ENCODE measurements at places on chromosomes 16 and 17.

- DNase-seq: no peak
Observed at GRCh38 chr16:5428932-5429331, 331.3 kb upstream of the EEF2KMT start.

DNA sequence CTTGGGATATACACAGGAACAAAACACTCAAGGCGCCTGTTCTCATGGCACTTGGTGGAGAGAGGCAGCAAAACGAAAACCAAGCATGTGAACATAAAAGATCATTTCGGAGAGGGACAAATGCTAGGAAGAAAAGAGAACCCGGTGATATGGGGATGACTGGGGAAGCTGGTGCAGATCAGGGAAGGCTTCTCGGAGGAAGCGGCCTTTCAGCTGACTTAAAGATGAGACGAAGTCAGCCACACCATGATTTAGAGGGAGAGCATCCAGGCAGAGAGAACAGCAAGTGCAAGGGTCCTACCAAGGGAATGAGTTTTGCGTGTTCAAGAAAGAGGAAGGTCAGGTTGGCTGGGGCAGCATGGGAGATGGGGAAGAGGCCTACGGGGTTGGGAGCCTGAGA is 250.9 kb downstream of the KATNIP start:
- DNase-seq: no peak

DNA sequence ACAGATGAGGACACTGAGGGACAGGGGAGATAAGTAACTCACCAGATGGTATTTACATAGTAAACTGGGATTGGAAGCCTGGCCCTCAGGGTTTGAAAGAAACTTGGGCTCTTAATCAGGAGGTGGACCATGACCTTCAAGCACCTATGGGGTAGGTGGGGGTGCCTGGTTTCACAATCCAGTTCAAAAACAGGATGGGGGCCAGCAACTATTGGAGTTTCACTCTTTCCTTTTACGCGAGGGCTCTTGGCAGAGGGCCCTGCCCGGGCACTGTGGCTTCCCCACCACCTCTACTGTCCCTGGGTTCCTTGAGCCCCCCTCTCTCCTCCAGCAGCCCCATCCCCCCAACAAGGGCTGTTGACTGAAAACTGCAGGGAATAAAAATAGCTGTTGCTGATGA is 11.3 kb upstream of the PRR29 start:
- DNase-seq: no peak

- no peak for DNase-seq
Observed at GRCh38 chr17:80792373-80792781, 199.3 kb upstream of the CHMP6 start.

GRCh38 chr17:7561028-7561575 is 617 bp upstream of the SENP3 start:
- peak; percentile 83 for DNase-seq

DNA sequence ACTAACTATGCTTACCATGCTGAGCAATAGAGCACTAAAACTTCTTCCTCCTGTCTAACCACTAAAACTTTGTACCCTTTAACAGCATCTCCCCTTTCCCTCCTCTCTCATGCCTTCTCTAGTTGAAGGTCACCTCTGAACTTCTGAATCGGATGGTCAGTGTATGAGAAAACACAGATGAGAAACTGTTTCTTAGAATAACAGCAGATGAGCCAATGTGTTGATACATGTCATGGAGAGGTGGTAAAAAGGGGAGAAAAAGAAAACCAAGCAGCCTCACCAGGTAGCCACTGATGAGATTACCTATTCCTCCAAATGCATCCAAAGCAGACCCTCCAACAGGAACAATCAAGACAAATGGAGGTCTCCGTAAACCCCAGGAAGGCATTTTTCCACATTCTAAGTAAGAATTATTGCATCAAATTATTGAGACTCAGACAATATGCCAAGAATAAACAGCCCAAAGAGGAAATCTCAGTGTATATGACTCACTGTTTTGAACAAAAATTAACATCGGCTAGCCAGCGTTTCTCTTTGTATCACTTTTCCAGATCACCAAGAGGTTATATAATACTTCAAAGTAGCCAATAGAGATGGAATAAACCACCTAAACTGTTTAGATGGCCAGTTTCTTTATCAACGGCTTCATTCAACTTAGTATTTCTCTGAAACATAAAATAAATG is 793.3 kb upstream of the SOX9 start:
- no peak for DNase-seq

DNA sequence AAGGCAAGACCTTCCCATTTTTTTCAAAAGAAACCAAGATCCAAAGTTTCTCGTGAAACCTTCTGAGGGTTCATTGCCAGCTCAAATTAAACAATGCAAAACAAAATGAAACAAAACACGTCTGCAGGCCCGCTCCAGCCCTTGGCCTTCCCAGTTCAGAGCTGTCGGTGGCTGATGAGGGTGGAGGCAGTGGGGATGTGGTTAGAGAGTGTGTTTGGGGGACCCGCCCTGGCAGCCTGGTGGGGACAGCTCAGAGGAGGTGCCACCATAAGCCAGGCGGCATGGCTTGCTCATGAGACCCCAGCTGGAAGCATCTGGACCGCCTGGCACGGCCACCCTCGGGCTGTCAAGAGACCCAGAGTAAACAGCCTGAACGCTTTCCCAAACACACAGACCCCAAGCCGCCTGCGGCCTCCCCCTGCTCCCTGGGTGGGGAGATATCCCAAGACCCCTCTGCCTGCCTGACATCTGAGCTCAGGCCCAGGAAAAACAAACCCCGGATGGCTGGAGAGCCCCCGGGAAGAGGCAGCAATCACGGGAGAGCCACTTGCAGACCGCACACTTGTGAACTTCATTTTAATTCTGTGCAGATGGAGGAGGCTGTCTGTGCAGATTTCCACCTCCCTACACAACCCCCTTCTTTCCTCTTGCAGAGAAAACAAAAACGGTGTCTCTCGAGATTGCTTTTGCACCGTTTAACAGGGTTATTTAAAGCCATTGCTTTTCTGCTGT is 35.4 kb upstream of the LITAF start:
- DNase-seq: no peak

GRCh38 chr16:14028202-14028601 is 42.9 kb upstream of the MRTFB start:
- no peak for DNase-seq

DNA sequence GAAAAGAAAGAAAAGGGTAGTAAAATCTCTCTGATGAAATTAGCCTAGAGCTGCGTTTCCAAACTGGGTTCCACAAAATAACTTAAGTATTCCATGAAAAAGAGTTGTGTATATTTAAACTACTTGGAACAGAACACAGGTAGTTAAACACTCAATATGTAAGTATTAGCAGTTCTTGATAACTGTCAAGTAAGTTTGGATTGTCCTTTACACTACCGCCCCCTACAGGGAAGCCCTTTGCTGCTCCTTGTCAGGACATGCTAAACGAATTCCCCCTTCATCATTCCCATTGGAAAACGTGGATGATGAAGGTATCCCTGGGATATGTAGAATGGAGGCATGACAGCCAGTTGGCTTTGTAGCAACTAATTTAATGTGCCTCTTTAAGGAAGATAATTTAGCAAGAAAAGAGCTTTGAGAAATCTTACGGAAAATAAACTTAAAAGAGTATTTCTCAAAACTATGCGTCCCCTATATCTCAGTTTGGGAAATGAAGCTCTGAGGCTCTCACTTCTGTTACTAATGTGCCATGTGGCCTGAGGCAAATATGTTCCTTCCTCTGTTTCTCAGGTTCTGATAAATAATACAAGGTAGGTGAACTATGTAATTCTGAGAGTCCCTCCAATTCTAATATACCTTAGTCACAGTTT is 18.8 kb downstream of the NCBP3 start:
- DNase-seq: peak; percentile 46

- DNase-seq: no peak
Observed at GRCh38 chr17:31684901-31685300, 174.1 kb downstream of the COPRS start.

GRCh38 chr16:68265078-68265920 is 973 bp downstream of the SLC7A6 start:
- DNase-seq: no peak

All from activated T-cell treated with anti-CD3 and anti-CD28 coated beads for 24 hours (primary cell).